ENCODE measurements at places on chromosomes 12 and 14.

DNA sequence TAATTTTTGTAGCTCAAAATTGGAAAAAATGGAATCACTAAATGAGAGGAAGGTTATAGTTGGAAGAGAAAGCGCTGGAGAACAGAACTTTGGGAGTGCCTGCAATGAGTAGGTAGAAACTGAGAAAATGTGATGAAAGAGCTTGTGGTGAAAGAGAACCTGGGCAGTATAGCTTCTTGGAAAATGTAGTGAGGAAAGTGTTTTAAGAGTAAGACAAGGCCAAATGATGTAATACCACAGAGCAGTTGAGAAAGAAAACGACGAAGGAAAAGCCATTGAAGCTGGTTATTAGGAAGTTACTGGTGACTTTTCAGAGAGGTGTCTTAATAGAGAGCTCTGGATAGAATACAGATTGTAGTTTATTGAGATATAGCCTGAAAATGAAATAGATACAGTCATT, 255.3 kb downstream of the AEBP2 start:
- no peak for DNase-seq

DNA sequence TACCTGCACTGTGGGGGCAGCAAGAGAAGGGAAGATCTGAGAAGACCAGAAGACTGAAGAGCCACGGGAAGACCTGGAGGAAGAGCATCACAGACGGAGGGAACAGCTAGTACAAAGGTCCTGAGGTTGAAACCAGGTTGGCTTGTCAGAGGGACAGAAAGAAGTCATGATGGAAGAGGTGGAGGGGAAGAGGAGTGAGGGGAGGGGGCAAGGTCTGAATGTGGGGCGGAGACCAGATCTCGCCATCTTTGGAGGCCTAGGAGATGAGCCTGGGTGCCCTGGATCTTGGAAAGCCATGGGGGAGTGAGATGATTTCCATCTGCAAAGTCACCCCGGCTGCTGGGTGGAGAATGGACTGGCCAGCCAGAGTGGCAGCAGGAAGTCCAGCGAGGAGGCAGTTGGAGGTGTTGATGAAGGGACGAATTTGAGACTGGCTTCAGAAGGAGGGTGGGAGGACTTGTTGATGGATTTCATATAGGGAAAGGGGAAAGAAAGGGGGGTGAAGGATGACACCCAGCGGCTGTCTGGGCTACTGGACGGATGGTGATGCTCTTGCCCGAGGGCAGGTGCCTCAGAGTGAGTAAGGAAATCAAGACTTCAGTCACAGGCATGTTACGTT, 14.6 kb upstream of the UBC start:
- no peak for DNase-seq

- DNase-seq = no peak
These were observed 97.1 kb upstream of the PRICKLE1 start for GRCh38 chr12:42686514-42687172.

- no peak for DNase-seq
These were observed 12.1 kb downstream of the ITGB7 start for GRCh38 chr12:53194973-53195372.

GRCh38 chr12:41606468-41607445, 418.6 kb downstream of the PDZRN4 start:
- no peak for DNase-seq

GRCh38 chr12:131318045-131318685, 364.5 kb downstream of the ADGRD1 start:
- DNase-seq = no peak
